ENCODE measurements at places on chromosomes 2 and 18.

DNA sequence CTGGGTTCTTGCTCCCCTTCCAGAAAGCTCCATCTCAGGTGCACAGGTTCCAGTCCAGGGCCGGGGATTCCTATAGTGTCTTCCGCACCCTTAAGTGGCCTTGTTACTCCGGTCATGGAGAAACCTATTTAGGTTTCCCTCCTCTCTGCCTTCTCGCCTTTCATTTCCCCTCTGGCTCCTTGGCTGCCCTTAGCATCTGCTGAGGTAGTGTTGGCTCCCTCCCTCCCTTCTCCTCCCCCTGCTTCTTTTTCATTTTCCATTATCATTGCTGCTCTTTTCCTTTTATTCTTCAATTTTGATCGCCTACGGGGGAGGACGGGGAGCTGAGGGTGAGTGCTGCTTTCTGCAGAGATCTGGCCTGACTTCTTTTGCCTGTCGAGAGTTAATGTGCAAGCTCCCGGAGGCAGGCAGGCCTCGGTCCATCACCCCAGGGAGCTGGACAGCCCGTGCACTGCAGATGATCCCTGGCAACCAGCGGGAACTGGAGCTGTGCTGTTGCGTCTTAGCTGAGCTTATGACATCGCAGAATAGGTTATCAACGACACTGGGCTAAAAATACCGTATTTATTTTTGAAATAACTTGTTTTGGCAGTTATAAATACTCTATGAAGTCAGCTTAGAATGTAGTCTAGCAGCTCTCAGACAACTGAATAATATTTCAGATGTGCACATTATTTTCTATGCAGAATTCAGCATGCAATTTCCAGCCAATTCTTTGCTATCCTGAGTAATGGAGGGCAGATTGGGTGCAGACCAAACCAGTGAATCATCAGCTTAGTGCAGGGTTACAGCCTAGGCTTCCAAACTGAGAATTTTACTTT lies 141.9 kb downstream of the SLC4A3 start:
- no peak for DNase-seq

- no peak for DNase-seq
Observed at GRCh38 chr18:49666045-49666775, 104.4 kb downstream of the LIPG start.

DNA sequence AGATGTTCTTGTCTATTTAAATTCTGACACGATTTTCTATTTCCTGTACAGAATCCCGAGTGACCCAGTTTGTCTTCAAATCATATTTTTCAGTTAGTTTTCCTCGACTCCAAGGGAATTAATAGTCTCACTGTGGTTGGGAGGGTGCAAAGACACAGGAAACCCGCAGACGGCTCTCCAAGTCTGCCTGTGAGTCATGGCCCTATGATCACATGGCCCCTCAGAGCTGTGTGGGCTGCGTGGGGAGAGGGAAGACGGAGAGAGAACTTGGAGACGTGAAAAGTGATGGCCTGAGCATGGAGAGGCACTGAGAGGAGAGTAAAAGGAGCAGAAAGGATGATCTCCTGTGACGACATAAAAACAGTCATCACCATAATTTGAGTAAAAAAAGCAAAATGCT lies 989.9 kb downstream of the DCDC2C start:
- no peak for DNase-seq

DNA sequence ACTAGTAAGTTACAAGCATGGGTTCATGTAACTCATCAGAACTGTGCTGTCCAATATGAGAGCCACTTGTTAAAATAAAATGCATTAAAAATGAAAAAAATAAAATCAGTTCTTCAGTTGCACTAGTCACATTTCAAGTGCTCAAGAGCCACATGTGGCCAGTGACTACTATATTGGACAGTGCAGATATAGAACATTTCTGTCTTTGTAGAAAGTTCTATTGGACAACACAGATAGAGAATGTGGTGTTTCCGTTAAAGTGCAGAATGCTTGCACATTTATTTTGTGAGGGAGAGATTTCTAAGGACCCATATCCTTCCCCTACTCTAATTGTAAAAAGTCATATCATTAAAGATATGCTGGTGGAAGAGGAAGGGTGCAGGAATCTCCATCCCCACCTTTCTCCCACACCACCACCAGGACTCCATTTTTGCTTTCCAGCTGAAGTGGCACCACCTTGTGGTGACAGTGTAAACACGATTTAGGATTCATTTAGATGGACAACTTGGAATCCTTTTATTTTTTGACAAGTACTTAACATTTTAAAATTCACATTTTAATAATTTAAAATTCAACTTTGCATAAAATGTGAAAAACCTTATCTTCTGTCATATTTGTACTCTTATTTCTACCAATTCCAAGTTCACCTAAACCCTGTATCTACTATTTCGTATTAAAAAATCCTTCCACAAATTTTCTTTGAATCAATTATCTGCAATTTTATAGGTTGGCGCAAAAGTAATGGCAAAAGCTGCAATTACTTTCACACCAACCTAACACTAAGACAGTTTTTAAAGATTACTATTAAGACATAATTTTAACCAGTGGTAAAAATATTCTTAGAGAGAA lies 9.4 kb upstream of the CD302 start:
- no peak for DNase-seq

- no peak for DNase-seq
Observed at GRCh38 chr18:71998547-71999097, 545.5 kb downstream of the CBLN2 start.

DNA sequence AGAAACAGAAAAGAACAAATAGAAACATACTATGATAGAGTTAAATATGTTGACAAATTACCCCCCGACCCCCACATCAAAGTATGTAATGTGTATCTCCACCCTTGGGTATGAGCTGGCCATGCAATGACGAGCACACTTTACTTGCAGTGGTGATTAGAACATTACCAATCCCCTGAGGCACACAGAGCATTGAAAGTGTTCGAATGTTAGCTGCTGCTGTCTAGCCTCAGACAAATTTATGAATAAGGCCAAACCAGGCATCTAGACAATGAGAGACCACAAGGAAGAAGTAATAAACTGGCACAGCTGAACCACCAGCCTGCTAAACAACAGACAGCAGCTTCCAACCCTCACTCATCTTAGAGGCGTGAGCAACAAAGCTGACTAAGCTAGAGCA lies 380.5 kb downstream of the DSEL start:
- DNase-seq: no peak

GRCh38 chr2:136195226-136195625 lies 77.3 kb upstream of the CXCR4 start:
- no peak for DNase-seq

GRCh38 chr2:237432484-237433092 lies 18.6 kb upstream of the COL6A3 start:
- peak; percentile 69 for DNase-seq

- no peak for DNase-seq
Observed at GRCh38 chr18:48527461-48527860, 11.4 kb upstream of the CTIF start.

DNA sequence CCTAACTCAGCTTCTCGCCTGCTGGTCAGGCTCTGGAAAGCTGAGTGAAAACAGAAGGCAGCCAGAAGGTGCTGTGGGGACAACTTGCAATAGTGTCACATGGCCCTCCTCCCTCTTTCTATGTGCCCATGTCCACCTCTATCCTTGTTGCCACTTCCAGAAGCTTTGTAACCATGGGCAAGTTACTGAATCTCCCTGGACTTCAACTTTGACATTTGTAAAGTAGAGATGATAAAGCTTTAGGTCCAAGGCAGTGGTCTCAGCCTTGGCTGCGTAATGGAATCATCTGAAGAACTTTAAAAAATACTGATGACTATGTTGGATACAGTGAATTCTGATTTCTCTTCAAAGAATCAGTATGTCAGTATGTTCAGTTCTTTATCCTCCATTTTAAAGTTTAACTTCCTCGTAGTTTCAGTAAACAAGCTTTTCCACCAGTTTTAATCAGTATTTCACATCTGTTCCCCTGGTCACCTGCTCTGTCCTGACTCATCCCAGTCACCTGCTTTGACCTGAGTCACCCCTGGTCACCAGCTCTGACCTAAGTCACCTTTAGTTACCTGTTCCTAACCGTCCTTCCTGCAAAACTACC lies 245.2 kb upstream of the STON1 start:
- DNase-seq: no peak

DNA sequence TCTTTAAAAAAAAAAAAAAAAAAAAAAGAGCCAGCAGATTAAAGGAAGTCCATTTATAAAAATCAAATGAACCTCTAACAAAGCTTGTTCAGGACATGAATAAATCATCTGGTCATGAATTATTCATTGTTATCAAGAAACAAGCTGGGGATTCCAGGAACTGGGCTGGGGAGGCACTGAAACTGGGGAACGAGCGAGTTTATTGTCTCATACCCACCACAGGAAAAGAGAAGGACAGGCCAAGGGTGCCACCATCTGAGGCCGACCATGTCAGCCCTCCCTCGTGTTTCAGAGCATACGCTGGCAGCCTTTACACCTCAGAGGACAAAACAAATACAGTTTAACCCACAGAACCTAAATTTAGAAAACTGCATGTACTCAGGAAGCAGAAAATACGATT lies 164.2 kb downstream of the VWC2L start:
- DNase-seq: no peak

GRCh38 chr2:204234879-204235278 lies 298.3 kb downstream of the ICOS start:
- DNase-seq: no peak

GRCh38 chr18:48161191-48161910 lies 230.9 kb upstream of the SMAD2 start:
- peak; percentile 40 for DNase-seq

DNA sequence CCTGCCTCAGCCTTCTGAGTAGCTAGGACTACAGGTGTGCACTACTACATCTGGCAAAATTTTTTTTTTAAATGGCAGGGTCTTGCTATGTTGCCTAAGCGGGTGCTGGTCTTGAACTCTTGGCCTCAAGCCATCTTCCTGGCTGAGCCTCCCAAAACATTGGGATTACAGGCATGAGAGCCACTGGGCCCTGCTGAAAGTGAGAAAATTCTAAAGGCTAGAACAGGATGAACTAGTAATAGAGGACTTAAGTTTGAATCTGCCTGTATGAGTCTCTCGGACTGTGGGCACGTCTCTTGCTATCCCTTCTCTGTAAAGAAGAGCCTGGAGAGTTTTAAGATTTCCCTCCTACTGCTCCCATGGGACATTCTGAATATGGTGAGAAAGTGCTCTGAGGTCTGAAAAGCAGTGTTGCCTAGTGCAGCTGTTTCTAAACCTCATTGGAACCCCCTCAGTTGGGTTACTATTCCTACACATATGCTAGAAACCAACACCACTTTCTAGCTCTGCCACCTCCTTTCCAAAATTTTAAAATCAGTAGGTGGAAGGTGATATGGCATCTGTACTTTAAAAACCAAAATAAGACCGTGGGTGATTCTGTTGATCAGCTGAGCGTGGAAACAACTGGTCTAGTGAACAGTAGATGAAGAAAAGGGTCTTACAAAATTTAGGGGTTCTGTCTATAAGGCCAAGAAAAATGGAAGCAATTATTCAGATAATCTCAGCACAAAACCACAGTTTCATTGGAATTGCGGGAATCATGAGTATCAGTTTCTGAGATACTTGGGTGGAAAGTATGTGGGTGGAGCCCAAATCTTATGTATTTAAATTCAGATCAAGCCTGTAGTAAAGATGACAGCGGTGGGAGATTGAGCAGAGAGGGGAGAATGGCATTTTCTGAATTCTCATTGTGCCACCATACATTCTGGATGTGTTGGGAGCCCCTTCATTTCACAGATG lies 259.8 kb upstream of the CXCR4 start:
- no peak for DNase-seq

- no peak for DNase-seq
Observed at GRCh38 chr2:223032187-223033142, 19.5 kb upstream of the KCNE4 start.

GRCh38 chr2:44010266-44010665 lies 14.5 kb upstream of the LRPPRC start:
- DNase-seq: no peak

- DNase-seq: no peak
Observed at GRCh38 chr2:23292024-23292423, 93.0 kb upstream of the KLHL29 start.

GRCh38 chr2:96088340-96089335 lies 27.7 kb downstream of the ADRA2B start:
- no peak for DNase-seq

DNA sequence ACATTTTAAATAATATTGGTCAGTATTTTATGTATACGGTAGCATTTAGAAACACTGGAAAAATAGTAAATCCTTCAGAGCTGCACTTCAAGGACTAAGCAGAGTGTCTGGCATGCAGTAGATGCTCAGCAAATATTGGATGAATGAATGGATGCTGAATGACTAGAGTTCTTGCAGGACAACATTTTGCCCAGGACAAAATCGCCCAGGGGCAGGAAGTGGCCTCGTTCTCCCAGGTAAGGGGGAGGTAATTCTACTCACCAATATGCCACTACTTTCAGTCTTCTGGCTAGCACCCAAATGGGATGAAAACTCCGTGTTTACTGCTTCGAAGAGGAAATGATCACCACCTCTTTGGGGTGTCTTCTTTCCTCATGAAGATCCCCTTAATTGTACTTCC lies 4.0 kb upstream of the DGUOK start:
- DNase-seq: no peak

GRCh38 chr2:222136106-222136630 lies 162.6 kb downstream of the PAX3 start:
- no peak for DNase-seq

Measured in central memory CD4-positive, alpha-beta T cell (primary cell).